Muscle of leg (tissue), 16 donors: ENCODE measurements at places on chromosomes 12 and 14. TPM values are rescaled to one million over a fixed set of nuclear protein-coding genes. Genes with fewer than 3 reads are reported as not detected.

SYNDIG1L gene
- not detected for polyA plus RNA-seq

NGB gene
- not detected for polyA plus RNA-seq

CD163L1 gene
- polyA plus RNA-seq, result 8.2 TPM

IRF2BPL gene
- polyA plus RNA-seq, result 22.0 TPM

IGF1 gene
- 27.6 TPM for polyA plus RNA-seq

GDF3 gene
- not detected for polyA plus RNA-seq

SPTSSA gene
- 26.2 TPM for polyA plus RNA-seq

ADAM21 gene
- polyA plus RNA-seq, result 0.06 TPM

SERPINA12 gene
- polyA plus RNA-seq, result not detected

COX8C gene
- not detected for polyA plus RNA-seq

IL23A gene
- 0.38 TPM for polyA plus RNA-seq

DENR gene
- 67.7 TPM for polyA plus RNA-seq

KRT73 gene
- not detected for polyA plus RNA-seq

CLEC4D gene
- polyA plus RNA-seq, result not detected

GPR162 gene
- polyA plus RNA-seq, result 27.3 TPM

ITGB7 gene
- polyA plus RNA-seq, result 0.49 TPM

- DNase-seq, result peak; percentile 33
Observed at GRCh38 chr12:22287776-22288621, 46.5 kb downstream of the ST8SIA1 start.

GRCh38 chr14:92553438-92553837, 39.9 kb downstream of the RIN3 start:
- peak; percentile 71 for DNase-seq

GRCh38 chr14:101947577-101947903, 16.8 kb upstream of the DYNC1H1 start:
- no peak for DNase-seq

- peak; percentile 27 for DNase-seq
Observed at GRCh38 chr14:42541535-42542001, 934.9 kb downstream of the LRFN5 start.

DNA sequence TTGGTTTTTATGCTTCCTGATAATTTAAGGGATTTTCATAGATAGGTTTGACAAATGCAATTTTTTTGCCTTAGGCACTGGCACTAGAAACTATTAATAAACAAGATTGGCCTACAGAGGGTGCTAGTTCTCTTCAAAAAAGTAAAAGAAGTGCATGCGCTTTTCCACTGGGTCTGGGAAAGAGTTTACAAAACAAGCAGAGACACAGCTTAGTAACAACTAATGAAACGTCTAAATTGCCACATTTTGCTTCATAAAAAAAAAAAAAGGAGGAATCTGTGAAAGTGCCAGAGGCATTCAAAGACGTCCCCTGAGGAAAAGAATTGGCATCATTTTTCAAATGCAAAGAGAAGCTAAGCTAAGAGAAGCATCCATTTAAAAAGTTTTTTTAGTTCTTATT, 58.3 kb upstream of the EEA1 start:
- DNase-seq, result peak; percentile 92

- no peak for DNase-seq
Observed at GRCh38 chr14:63510538-63510937, 32.6 kb downstream of the PPP2R5E start.

- DNase-seq, result peak; percentile 39
Observed at GRCh38 chr12:6234906-6235305, 34.7 kb downstream of the CD9 start.

- no peak for DNase-seq
Observed at GRCh38 chr14:35975814-35976213, 149.7 kb downstream of the BRMS1L start.

- no peak for DNase-seq
Observed at GRCh38 chr12:66320996-66321395, 18.7 kb downstream of the HELB start.

DNA sequence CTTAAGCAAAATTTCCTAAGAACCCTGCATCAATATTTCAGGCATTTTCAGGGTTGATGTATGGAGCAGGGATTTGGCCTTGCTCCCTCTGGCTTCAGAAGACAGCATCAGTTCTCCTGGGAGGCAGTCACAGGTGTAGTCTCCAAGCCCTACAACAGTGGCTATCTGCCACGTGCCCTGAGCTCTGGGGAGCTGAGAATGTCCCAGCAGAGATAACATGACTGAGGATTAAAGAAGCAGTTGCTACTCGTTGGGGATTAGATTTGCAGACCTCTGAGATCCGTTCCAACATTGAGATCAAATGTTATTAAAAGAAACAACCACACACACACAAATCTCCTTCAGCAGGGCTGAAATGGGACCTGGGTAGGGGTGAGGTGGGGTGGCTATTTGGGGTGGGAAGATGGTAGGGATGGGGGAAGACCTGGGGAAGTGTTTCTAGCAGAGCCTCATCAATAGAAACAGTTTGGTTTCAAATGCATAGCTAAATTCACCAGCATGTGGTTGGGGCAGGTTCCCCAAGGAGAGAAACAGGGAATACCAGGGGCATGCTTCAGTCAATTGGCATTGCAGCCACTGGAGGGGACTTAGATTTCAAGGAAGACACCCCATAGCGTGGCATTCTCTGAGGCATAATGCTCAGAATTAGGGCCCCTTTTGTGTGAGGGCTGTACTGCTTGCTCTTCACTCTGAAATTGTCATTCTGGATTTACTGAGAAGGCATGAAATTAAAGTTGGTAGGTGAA, 15.2 kb upstream of the FAM234B start:
- DNase-seq, result peak; percentile 35

GRCh38 chr12:69241438-69242092, 2.2 kb downstream of the CPSF6 start:
- no peak for DNase-seq

DNA sequence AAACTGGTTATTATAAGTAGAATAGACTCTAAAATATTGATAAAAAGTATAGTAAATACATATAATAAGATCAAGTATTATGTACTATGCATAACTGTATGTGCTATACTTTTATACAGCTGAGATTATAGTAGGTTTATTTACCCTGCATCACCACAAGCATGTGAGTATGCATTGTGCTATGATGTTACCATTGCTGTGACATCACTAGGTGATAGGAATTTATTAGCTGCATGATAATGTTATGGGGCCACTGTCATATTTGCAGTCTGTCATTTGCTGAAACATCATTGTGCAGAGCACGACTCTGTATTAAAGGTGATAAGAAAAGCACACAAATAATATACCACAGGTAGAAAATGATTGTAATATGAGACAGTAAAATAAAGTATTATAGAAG, 385.6 kb downstream of the ZFP36L1 start:
- DNase-seq, result no peak

DNA sequence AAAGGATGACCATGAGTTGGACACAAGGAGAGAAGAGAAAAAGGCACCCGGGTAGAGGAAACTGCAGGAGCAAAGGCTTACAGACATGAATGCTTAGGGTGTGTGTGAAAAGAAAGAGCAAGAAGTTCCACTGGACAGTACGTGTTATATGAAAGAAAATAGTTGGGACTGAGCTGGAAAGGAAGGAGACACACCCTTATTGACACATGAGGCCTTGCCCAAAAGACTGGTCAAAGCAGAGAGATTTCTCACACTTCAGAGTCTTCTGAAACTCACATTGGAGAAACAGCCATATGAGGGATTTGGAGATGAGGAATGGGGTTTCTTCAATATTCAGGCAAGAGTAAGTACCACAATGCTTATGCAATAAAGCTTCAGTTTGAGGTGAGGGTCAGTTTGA, 56.0 kb downstream of the TTC9 start:
- no peak for DNase-seq

- peak; percentile 56 for DNase-seq
Observed at GRCh38 chr14:74593241-74593953, 18.6 kb downstream of the LTBP2 start.

DNA sequence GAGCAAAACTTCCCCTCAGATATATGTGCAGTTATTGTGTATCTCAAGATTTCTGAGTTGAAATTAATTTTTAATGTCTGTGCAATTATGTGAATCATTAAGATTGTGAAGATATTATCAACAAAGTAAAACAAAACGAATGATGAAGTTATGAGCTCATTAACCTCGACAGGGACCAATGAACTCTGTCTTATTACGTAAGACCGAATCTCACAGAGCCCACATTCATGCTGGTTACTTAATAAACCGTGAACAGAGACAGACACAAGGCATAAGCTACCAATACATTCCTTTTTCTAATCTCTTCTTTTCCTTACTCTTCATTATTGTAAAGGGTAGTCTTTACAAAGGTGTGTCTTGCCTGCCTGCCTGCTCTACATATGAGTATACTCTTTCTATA, 568.7 kb downstream of the RPS29 start:
- DNase-seq, result no peak

DNA sequence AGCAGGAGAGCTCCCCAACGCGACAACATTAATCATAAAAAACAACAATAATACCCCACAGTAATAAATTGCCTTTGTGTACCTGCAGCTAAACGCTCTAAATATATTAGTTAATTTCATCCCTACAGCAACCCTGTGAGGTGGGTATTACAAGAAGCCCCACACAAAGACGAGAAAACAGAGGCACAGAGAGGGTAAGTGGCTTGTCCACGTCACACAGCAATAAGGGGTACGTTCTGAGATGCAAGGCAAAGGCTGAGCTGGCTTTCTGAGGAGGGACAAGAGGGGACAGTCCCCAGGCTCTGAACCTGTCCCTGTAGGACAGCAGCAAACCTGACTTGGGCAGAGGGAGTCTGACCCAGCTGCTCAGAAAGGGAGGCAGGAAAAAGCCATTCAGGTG, 78.2 kb downstream of the NCOR2 start:
- no peak for DNase-seq

- DNase-seq, result no peak
Observed at GRCh38 chr12:8561011-8561410, 20.3 kb upstream of the CLEC4E start.

DNA sequence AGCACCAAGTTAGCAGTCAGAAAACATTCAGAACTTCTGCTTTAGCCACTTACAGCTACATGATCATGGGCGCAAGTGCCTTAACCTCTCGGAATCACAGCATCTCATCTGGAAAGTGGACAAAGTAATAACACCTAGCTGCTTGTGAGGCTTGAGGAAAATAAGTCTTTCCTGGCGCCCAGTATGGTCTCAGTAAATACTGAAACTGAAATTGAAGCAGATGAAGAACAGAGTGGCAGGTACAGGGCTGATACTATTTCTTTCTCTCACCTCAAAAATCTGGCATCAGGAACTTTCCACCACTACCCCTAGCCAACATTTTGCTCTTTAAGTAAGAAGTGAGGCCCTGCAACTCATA, 129.7 kb upstream of the FUT8 start:
- no peak for DNase-seq

DNA sequence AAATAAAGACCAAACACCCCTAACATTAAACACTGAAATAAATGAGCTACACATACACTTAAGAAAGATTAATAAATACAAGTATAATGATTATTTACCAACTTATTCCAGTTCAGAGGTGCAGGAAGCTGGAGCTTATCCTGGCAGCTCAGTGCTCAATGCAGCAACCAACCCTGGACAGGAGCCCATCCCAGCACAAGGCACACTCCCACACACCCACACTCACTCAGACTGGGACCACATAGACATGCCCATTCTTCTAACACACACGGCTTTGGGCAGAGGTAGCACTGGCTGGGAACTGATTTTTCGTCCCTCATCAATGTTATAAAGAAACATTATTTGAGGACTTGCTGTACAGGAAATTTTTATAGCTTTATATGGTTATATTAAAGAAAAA, 797.4 kb downstream of the RPS29 start:
- DNase-seq, result no peak

DNA sequence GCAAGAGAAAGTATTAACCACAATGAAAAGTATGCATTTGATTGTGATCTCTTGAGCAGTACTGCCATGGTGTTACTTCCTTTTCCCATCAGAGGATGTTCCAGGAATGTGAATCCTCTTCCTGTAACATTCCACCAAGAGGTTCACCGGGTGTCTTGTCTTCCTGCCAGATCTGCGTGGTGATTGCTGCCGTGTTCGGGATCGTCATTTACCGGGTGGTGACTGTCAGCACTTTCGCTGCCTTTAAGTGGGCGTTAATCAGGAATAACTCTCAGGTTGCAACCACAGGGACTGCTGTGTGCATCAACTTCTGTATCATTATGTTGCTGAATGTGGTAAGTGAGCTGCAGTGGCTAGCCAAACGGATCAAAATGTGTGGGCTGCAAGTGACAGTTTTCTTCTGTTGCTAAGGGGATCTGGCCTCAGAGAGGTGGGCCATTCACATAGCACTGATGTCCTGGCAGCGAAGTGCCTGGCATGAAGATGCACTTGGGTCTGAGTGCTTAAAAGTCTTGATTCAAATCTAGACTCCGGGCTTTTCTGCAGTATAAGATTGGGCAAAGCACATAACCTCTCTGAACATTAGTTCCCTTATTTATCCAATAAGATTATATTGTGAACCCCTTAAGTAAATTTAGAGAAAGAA, 123.4 kb downstream of the SLC5A8 start:
- peak; percentile 34 for DNase-seq

DNA sequence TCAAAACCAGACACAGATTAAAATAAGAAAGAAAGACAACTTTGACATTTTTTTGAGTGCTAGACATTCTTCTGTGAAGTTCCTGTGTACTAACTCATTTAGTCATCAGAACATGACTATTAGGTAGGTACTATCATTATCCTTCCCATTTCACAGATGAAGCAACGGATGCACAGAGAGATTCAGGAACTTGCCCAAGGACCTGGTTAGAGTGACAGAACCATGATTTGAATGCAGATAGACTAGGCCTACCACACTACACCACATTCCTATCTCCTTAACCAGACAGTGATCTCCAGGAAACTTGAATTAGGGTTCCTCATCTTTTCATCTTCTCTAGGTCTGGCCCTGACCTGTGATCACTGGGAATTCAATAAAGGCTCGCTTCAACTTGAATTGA, 54.4 kb upstream of the MED13L start:
- DNase-seq, result no peak

DNA sequence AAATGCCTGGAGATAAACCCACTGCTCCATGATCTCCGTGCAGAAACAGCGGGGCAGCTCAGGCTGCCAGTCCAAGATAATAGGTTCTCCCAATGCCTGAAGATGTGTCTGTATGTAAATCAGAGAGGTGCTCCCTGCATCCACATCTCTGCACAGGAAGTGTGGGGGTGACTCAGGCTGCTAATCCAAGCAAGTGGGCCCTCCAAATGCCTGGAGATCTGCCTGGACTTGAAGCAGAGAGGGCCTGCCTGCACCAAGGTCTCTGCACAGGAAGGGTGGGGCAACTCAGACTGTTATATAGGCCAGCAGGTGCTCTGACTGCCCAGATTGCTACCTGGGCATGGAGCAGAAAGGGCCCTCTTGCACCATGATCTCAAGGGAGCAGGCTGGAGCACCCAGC, 504.7 kb downstream of the LRFN5 start:
- DNase-seq, result no peak

- no peak for DNase-seq
Observed at GRCh38 chr12:107704041-107704440, 18.4 kb downstream of the PWP1 start.

DNA sequence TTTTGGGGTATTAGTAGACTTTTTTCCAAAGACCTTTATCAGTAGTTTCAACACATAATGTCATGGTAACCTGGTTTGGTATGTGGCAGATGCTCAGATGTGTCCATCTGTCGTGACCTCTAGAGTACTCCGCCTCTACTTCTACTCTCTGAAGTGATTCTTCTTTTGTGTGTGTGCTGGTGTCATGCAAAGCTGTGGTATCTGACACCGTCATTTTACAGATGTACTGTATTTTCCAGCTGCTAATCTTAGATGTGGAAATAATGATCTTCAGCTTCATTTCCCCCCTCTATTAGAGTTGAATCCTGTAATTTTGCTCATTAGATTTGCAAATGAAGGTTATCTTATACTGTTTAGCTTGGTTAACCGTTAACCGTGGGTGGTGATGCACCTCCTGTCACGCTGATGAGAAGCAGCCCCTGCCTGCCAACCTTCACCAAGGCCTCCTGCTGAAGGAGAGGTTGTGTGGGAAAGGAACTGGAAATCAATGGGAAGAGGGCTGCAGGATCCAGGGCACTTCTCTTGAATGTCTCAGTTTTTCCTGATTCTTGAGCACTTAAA, 222.4 kb upstream of the AMIGO2 start:
- DNase-seq, result no peak
